T-helper 2 cell (primary cell): ENCODE measurements at places on chromosomes 6 and 20.

DNA sequence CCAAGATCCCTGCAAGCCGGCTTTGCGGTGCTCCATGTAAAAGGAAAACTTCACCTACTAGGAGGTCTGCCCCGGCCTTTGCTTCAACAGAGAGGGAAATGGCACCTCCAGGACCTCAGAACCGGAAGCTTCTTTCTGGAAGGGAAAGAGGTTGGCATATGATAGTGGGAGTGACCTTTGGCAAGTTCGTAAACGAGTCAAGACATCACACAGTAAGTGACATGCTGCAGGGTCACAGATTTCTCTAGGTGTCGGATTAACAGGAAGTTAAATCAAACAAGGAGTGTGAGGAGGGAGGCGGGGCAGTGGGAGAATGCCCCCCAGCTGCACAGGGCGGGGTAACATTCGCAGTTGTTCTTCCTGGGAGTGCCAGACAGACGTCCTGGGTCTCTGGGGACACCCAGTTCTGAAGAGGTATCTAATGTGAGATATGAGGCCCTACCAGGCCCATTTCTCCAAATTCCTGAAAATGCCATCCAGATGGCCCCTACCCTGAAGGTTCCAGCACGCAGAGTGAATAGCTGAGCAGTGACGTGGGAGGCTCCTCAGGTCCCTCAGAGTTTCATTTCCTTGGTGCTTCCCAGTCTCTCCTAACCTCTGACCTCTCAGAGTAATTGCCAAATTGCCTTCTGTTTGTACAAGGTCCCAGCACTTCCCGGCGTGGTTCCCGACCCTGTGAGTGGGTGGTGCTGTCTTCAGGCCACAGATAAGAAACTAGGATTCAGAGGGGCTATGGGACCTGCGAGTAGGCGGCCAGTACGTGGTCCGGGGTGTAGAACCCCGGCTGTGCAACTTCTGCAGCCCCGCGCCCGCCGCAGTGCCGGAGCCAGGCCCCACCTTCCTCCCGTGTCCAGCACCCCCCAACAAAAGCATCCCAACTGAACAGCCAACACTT, 1.9 kb downstream of the RRBP1 start:
- DNase-seq = peak; percentile 46

- no peak for DNase-seq
Observed at GRCh38 chr6:98958776-98959175, 11.0 kb upstream of the FBXL4 start.

DNA sequence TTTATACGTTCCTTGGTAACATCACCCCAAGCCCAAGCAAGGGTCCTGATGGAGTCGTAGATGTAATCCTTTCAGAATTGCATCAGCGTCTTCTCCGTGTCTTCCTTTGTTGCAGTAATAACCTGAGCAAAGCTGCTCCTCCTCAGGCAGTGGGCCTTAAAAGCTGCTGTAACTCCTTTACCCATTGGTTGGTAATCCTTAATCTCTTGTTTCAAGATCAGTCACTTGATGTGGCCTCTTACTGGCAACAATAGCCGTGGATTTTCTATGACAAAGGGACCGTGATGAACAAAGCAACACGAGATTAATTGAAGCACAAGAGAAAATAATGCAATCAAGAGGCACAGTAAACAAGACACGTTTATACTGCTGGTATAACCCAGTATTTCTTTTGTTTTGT, 44.6 kb downstream of the ALDH5A1 start:
- no peak for DNase-seq

DNA sequence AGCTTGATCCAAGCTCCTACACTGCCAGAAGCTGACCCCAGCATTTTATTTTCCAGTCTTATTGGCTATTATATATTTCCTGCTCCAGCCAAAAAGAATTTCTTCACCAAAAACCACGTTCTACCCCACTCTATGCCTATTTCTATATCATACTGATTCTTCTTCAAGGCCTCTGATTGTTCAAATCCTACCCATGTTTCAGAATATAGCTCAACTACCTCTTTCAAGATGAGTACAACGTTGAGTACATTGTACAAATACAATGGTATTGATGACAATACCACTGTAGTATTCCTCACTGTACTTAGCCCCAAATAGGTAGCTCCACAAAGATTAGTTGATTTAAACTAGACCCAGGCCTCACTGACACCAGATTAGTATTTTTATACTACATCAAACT, 31.0 kb downstream of the ASCC3 start:
- no peak for DNase-seq

DNA sequence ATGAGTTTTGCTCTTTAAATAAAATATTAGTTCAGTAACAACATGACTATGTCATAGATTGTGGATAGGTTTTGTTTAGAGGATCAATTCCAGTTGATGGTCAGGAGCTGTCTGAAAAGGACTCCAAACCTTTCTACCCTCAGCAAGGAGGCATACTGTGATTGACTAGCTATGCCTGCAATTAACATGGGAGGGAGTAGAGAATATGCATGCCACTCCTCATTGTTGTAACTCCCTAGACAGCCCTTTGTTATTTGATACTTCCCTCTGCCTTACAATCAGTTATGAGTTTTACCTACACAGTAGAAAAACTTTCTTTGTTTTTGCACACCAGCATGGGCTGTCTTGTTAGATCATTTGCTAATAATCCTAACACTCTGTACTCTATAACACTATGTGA, 1418.5 kb downstream of the KHDRBS2 start:
- no peak for DNase-seq

- no peak for DNase-seq
Observed at GRCh38 chr6:84498905-84499304, 265.5 kb downstream of the TBX18 start.

- no peak for DNase-seq
Observed at GRCh38 chr20:54255157-54255556, 47.3 kb downstream of the PFDN4 start.

- DNase-seq = no peak
Observed at GRCh38 chr6:41163419-41163717, 452 bp upstream of the TREM2 start.

DNA sequence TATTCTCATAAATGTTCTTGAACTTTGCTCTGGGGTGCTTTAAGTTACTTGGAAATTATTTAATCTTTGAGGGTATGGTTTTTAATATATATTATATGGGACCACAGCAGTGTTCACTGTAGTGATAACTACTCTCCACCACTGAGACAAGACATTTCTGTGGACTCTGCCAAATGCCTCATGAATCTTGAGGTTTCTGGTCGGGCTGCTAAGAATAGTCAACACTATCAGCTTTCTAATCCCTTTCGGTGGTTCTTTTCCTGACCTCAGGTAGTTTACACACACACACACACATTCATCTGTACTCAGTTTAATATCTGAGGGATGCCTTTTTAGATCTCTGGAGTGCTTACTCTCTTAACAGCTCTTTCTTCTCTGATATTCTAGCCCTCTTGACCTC, 500.7 kb downstream of the MAFB start:
- DNase-seq = no peak

DNA sequence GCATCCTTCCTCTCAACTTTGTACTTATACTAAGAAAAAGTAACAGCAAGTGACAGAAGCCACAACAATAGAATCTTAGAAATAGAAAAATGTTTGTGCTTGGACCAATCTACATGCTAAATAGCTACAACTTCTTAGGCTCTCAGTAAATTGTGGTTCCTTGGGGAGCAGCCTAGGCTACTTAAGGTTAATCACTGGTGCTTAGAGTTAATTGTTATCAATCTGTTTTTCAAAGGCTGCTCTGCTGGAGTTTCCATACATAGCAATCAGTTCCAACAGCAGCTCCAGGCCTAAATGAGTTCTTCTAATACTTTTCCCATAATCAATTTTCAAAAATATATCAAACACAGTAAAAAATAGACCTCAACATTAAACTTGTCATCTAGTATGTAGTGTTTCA, 571.4 kb downstream of the EPHA7 start:
- no peak for DNase-seq

DNA sequence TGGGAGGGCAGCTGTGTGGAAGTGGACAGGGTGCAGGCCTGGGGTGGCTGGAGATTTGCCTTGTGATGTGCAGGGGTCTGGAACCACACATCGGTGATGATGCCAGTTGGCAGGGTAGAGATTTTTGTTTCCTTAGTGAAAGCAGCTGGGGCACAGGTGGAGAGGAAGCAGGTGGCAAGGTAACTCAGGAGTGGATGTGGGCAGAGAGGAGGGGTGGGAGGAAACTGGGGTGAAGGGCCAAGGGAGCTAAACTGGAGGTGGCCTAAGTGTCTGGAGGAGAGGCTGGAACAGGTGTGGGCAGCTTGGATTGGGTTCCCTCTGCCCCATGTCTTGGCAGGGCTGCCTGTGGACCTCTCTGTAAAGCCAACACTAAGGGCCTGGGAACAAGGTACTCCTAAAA, 4.7 kb upstream of the SCUBE3 start:
- DNase-seq = no peak

GRCh38 chr6:165883851-165884640, 221.0 kb upstream of the PDE10A start:
- DNase-seq = no peak

GRCh38 chr6:51349857-51350256, 531.2 kb downstream of the TFAP2B start:
- no peak for DNase-seq

- DNase-seq = no peak
Observed at GRCh38 chr20:10807013-10807412, 133.2 kb upstream of the JAG1 start.

DNA sequence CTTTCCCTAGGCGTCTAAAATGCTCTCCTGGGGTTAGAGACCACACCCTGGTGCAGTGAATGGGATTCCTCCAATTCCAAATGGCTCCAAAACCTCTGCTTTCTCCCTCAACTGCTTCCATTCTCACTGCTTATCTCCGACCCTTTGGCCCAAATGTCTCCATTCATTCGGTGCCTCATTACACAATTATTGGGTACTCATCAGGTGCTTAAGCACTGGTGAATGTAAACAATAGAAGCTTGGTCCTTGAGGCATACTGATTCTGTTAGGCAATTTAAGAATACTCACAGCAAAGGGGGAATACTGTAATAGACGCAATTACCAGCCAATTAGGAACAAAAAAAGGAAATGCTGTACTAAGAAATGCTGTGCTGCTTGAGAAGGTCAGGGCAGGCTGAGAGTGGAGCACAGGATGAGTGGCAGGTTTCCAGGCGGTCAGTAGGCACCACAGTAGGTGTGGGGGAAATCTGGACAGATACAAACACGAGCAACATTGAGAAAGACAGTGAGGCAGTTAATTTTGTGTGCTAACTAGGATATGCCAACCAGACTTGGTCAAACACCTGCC, 23.0 kb downstream of the GMDS start:
- DNase-seq = no peak

GRCh38 chr20:2349801-2350200, 30.9 kb upstream of the TGM6 start:
- no peak for DNase-seq

DNA sequence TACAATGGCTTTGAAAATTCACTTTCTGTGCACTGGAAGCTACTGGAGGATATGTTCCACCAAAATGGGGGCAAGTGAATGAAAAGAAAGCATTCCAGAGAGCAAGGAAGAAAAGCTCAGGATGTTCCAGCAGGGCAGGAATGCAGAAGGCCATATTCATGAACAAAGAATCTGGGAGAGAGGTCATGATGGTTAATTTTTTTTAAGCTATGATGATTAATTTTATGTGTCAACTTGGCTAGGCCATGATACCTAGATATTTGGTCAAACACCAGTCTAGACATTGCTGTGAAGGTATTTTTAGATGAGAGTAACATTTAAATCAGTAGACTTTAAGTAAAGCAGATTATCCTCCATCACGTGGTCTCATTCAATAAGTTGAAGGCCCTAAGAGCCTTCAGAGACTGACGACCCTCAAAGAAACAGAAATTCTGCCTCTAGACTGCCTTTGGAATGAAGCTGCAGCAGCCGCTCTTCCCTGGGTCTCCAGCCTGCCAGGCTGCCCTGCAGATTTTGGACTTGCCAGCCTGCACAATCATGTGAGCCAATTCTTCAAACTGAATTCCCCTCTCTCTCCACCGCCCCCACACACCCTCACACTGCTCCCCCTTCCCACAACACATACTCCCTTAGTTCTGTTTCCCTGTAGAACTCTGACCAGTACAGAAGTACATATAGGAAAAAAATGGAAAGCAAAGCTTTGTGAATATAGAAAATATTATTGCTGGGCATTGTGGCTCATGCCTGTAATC, 20.1 kb upstream of the GCM1 start:
- no peak for DNase-seq

GRCh38 chr20:35134880-35135279, 12.3 kb downstream of the EDEM2 start:
- no peak for DNase-seq

GRCh38 chr6:119612911-119613381, 263.4 kb upstream of the MAN1A1 start:
- DNase-seq = no peak

DNA sequence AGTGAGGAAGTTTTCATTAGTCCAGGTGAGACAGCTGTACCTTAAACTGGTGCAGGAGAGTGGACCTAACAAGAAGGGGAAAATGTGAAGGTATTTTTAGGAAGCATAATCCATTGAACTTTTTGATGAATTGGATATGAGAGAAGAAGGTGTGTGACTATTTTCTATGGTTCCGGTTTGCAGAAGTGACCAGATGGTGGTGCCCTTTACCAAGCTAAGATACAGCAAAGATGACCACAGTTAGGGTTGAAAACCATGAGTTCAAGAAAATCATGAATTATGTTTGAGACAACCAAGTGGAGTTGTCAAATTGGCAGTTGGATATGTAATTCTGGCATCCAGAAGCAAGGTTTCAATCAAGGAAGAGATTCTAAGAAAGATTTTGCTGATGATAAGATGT, 61.9 kb upstream of the NRSN1 start:
- DNase-seq = no peak

DNA sequence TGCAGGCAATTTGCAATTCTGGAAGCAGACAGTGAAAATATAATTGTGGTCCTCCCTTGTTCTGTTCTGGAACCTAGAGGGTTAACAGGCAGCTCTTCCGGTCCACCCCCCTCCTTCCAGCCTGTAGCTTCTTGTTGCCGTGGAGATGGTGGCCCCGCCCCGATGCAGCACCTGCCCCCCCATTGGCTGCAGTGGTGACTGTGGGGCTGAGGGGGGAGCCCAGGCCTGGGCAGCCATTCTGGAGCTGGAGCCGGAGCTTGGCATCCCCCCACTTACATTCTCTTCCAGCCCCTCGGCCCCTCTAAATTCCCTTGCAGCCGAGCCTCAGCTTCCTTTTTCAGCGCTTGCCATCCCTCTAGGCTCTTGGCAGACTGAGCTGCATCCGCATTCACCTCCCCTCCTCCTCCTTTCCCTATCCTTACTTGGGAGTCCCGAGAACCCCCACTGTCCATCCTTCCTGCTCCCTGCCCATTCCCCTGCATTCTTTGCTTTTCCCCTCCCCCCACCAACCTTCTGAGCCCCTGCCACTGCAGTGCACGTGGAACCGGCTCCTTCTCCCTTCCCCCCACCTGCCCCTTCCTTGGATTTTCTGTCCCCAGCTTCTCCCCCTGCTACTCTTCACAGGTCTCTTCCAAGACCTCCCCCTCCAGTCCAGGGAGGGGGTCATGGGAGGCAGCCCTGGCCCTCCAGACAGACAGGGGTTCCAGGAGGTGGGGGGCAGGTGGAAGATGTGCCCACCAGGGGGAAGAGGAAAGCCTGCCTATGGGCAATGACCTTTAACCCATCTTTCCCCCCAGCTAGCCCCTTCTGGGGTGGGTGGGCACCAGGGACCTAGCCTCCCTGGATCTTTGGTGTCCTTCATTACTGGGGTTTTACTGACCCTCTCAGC, 11.4 kb downstream of the SYNGAP1 start:
- peak; percentile 80 for DNase-seq

- DNase-seq = peak; percentile 3
Observed at GRCh38 chr6:71287038-71287437, 1.6 kb upstream of the OGFRL1 start.
